Activated CD4-positive, alpha-beta T cell treated with anti-CD3 and anti-CD28 coated beads, Interleukin-2, amount 50 U/mL, for 1 hour (primary cell): ENCODE measurements at places on chromosomes 1 and 21.

DNA sequence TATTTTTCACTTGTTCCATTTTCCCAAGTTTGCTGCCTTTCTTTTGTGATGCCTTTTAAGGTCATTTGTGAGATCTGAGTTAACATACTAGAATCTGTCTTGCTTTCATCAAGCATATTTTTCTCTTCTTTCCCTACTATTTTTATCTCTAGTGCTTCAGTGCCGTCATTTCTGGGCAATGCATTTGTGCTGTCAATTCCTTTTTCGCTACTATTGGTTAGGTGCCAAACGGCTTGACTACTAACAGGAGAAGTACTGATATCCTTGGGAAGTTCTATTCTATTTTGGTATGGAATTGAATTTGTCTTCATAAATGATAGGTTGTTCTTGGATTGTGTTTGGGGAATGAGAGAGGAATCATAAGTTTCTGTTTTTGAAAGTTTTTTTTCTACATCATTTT is 42.2 kb downstream of the LRRC53 start:
- DNase-seq = no peak

GRCh38 chr1:30744060-30744756 is 13.4 kb downstream of the LAPTM5 start:
- no peak for DNase-seq

DNA sequence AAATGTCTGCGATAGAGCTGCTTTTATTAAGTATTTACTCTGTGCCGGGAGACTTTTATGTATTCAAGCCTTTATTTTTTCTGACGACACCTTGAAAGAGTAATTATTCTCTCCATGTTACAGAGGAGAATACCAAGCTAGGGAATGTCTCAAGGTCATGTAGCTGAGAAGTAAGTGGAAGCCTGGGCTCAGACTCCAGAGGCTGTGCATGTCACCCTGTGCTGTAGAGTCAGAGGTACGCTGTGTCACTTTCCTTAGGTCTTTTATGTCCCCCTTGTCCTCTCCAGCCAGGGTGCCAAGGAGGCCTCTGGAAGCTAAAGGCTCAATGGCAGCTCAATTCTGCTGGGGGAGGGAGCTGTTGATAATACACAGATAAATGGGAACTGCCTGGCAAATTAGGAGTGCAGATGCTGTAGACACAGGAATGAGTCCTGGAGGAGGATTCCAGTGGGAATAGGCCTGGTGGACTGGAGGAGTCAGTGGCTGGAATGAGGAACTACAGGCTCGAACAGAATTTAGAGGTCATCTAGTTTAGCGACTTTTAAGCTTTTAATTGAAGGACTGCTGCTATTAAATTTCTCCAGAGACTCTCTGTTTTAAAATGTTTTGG is 9.3 kb upstream of the IL19 start:
- no peak for DNase-seq

- DNase-seq = no peak
Measured at GRCh38 chr21:37381883-37382585, 15.5 kb downstream of the DYRK1A start.

GRCh38 chr1:169484683-169485430 is 887 bp downstream of the SLC19A2 start:
- peak; percentile 15 for DNase-seq

GRCh38 chr21:44724196-44724595 is 12.8 kb upstream of the TSPEAR start:
- DNase-seq = no peak

- DNase-seq = no peak
Measured at GRCh38 chr1:226684026-226684425, 55.1 kb downstream of the ITPKB start.

- peak; percentile 63 for DNase-seq
Measured at GRCh38 chr1:152479792-152480595, 30.6 kb upstream of the LCE5A start.

GRCh38 chr1:213997038-213997771 is 9.4 kb downstream of the PROX1 start:
- no peak for DNase-seq

GRCh38 chr1:247639381-247639981 is 34.1 kb downstream of the OR2G3 start:
- no peak for DNase-seq

GRCh38 chr1:151238467-151238739 is 16.1 kb upstream of the PSMD4 start:
- no peak for DNase-seq

GRCh38 chr1:225539069-225539468 is 111.2 kb upstream of the LBR start:
- DNase-seq = no peak

- DNase-seq = no peak
Measured at GRCh38 chr1:2926447-2927055, 94.7 kb upstream of the ACTRT2 start.

- no peak for DNase-seq
Measured at GRCh38 chr1:47683401-47683800, 245.6 kb downstream of the FOXD2 start.

GRCh38 chr1:65254320-65255034 is 54.9 kb upstream of the DNAJC6 start:
- peak; percentile 81 for DNase-seq

GRCh38 chr1:168386949-168387586 is 106.4 kb downstream of the TBX19 start:
- DNase-seq = peak; percentile 74

- DNase-seq = no peak
Measured at GRCh38 chr1:39396671-39397070, 94.8 kb upstream of the BMP8A start.

DNA sequence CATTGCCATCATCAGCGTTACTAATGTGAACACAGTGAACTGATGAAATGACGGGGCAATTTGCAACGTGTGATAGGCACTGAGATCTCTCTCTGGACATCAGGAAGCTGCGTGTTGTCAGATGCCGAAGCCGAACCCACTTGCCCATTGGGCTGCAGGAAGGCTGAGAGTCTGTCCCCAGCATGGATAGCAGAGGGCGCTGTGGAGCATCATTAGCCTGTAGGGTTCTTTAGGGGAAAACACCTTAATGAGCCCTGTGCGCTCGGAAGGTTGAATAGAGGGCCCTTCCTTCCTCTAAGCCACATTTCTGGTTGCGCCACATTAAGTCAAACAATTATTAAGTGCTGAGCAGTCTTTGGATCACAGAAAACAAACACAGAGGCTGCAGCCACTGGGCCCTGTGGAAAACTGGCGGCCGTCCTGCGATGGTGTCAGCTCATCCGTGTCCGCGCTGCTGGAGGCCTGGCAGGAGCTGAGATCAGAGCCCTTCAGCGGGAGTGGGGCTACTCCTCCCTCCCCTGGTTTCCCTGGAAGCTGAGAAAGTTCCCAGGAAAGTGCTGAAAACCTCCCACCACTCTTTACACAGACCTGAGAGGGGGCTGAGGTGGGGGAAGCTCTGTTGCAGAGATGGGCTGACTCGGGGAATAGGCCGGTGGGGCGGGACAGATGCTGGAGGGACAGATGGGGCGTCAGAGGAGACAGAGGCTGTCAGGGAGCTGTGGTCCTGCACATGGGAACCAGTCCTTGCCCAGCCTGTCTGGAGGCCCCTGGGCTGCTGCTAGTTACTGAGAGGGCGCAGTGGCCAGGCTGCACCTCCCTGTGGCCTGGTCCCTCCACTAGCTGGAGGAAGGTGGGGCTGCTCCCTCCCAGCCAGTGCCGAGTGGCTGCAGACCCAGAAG is 12.7 kb downstream of the TFF2 start:
- peak; percentile 89 for DNase-seq

GRCh38 chr1:153626904-153627714 is at the start of gene S100A13:
Gene S100A13 (minus strand): TSS chr1:153627505. CDS start chr1:153626472, 1,033 bp downstream.
- no peak for DNase-seq

- peak; percentile 16 for DNase-seq
Measured at GRCh38 chr1:58573705-58574591, 3.1 kb downstream of the TACSTD2 start.

- peak; percentile 20 for DNase-seq
Measured at GRCh38 chr1:200279810-200280411, 129.9 kb downstream of the ZNF281 start.
